ENCODE measurements at places on chromosomes 4 and X. TPM values are rescaled to one million over a fixed set of nuclear protein-coding genes. Genes with fewer than 3 reads are reported as not detected.
A peak's percentile ranks its signal among the peaks of the same experiment; 100 is the strongest.

GRCh38 chr4:169098054-169098497 lies 88.0 kb upstream of the CBR4 start:
- H3K36me3 ChIP-seq: peaks cover 23% of the 10 kb centered on the region
- H3K27me3 ChIP-seq: no peaks in the 10 kb centered on the region
- H3K27ac ChIP-seq: no peak overlapping the region

DNA sequence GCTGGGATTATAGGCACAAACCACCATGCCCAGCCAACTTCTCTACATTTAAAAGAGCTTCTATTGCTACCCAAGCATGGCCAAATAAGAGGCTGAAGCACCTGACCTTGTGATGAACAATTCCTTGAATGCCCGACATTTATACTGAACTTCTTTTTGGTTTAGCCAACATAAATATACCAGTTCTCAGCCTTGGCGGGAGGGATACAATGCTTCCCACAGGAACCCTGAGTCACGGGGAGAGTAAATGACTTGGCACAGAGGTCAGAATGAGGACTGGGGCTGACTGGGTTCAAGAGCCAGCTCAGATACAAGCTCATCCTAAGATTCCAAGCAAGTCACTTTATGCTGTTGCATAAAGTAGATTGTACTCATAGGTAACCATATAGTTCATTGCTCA lies 6.1 kb downstream of the HOPX start:
- no peak overlapping the region for H3K27ac ChIP-seq
- H3K4me3 ChIP-seq: no peak overlapping the region
- no peaks in the 10 kb centered on the region for H3K27me3 ChIP-seq
- no peak for DNase-seq
- no peaks in the 10 kb centered on the region for H3K36me3 ChIP-seq

DNA sequence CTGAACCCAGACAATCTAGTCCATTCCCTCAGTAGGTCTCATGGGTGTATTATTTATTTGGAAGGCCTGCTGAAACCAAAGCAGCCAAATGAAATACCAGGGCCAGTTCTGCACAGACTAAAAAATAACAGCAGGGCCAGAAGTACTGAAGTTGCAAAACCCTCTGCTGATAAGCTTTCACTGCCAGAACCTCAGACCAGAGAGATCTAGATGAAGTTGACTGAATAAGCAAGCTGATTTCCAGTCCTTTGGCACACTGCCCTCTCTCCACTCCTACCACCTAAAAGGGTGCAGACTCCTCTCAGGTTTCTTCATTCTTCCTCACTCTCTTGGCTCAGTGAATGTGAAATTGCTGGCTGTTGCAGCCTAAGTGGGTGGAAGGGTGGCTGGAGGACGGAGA lies 276.7 kb upstream of the KLF3 start:
- no peak overlapping the region for H3K27ac ChIP-seq
- H3K4me1 ChIP-seq: no peaks in the 10 kb centered on the region
- no peak overlapping the region for H3K4me3 ChIP-seq
- H3K36me3 ChIP-seq: peaks cover 21% of the 10 kb centered on the region
- no peaks in the 10 kb centered on the region for H3K27me3 ChIP-seq
- no peak for DNase-seq

- no peaks in the 10 kb centered on the region for H3K4me1 ChIP-seq
- H3K27ac ChIP-seq: no peak overlapping the region
- no peak for DNase-seq
- no peaks in the 10 kb centered on the region for H3K27me3 ChIP-seq
Observed at GRCh38 chr4:162706051-162706450, 460.6 kb downstream of the NAF1 start.

GRCh38 chrX:53594354-53594753 lies 92.2 kb downstream of the HUWE1 start:
- no peaks in the 10 kb centered on the region for H3K27me3 ChIP-seq
- no peak overlapping the region for H3K4me3 ChIP-seq
- H3K4me1 ChIP-seq: no peaks in the 10 kb centered on the region
- H3K36me3 ChIP-seq: peaks cover 58% of the 10 kb centered on the region
- no peak overlapping the region for H3K27ac ChIP-seq
- DNase-seq: no peak

DNA sequence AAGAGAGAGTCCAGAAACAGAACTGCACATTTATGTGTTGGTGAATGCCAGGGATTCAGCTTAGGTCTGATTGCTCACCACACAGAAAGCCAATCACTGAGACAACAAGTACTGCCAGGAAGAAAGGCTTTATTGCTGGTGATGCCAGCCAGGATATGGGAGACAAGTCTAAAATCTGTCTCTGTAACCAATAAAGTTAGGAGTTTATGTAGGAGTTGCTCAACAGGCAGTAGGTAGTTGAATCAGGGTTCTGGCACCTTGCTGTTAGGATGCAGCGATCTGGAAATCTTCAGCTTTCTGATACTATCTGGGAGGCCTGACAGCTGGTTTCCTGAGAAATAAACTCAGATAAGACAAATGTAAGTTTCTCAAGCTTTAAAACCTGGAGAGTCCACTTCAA lies 120.2 kb upstream of the ENPP6 start:
- no peaks in the 10 kb centered on the region for H3K27me3 ChIP-seq
- H3K4me3 ChIP-seq: no peak overlapping the region
- 0 out of 2 replicates have a peak, but pooled peaks cover 5% of the 10 kb centered on the region for H3K36me3 ChIP-seq
- H3K4me1 ChIP-seq: no peaks in the 10 kb centered on the region
- no peak overlapping the region for H3K27ac ChIP-seq

GRCh38 chr4:6546681-6547447 lies 28.1 kb upstream of the MAN2B2 start:
- no peaks in the 10 kb centered on the region for H3K36me3 ChIP-seq
- peak; percentile 67 for DNase-seq
- H3K27ac ChIP-seq: no peak overlapping the region
- H3K27me3 ChIP-seq: 0 out of 2 replicates have a peak, but pooled peaks cover 2% of the 10 kb centered on the region
- H3K4me3 ChIP-seq: no peak overlapping the region

GRCh38 chrX:31546126-31546525 lies 474.3 kb upstream of the FTHL17 start:
- peak overlapping the region; percentile 17 for H3K27ac ChIP-seq
- no peak overlapping the region for H3K4me3 ChIP-seq
- DNase-seq: no peak
- H3K36me3 ChIP-seq: peaks cover 2% of the 10 kb centered on the region

GRCh38 chr4:24056289-24056688 lies 166.4 kb upstream of the PPARGC1A start:
- no peak overlapping the region for H3K4me3 ChIP-seq
- no peaks in the 10 kb centered on the region for H3K36me3 ChIP-seq
- H3K4me1 ChIP-seq: no peaks in the 10 kb centered on the region
- DNase-seq: no peak
- H3K27me3 ChIP-seq: no peaks in the 10 kb centered on the region
- no peak overlapping the region for H3K27ac ChIP-seq

DNA sequence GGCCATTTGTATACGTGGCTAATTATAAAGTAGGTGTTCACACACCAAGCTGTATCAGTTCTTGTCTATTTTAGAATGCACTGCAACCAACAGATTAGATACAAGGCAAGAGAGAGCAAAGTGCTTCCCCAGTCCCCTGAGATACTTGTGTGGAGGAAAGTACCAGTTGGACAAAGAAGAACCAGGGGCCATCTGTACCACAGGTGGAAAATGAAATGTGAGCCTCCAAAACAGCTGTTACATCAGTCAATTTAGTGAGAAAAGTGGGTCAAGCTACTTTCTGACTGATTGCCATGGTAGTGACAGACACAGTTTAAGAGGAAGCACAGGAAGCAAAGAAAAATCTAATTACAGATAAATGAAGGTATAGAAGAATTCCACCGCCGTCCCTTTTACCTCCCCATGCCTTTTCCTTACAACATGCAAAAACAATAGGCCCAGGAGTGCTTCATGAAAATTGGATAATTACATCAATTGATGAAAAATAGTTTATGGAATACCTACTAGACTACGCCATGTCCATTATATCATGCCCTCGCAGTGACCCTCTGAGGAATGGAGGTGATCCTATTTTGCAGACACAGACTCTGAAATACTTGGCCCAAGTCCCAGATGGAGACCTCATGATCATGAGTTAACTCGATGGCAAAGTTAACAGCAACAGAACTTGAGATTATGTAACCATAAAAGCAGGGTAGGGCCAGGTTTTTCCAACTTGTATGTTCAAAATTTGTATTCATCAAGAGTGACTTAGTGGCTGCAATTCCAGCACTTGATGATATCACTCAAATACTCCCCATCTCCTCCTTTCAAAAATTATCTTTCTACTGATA lies 15.8 kb downstream of the SMPX start:
- no peak overlapping the region for H3K4me3 ChIP-seq
- no peak for DNase-seq
- H3K4me1 ChIP-seq: peaks cover 2% of the 10 kb centered on the region
- H3K36me3 ChIP-seq: no peaks in the 10 kb centered on the region
- H3K27ac ChIP-seq: no peak overlapping the region
- no peaks in the 10 kb centered on the region for H3K27me3 ChIP-seq

DNA sequence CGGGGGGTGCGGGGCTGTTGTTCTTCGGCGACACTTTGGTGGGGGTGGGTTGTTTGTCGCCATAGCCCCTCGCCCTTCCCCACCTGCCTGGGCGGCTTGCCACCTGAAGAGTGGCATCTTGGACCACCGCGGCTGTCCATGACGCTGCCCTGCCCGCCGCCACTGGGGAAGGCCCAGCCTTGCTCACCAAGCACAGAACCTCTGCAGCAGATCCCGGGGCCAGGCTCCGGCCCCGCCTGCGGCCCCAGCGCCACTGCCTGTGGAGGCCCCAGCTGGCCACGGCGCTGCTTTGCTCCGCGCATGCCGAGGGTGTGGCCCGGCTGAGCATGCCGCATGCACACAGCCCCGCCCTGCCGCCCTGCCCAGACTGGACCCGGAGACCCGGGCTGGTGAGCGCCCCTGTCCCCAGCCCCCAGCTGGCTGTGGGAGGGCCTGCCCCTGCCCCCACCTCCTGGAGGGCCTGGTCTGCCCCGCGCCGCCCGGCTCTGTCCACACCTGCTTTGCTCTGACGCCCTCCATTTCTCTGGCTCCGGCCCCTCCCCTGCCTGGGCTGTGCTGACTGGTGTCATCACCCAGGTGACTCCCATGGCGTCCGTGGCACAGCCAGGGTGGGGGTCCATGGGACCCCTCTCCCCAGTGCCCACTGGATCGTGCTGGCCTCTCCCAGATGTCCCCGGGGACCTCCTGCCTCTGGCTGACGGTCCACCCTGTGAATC lies 5.3 kb downstream of the NAT8L start:
- H3K36me3 ChIP-seq: peaks cover 4% of the 10 kb centered on the region
- H3K4me3 ChIP-seq: no peak overlapping the region
- no peak for DNase-seq
- H3K4me1 ChIP-seq: no peaks in the 10 kb centered on the region

GRCh38 chrX:46991664-46992063 lies 79.4 kb downstream of the JADE3 start:
- H3K36me3 ChIP-seq: peaks cover 32% of the 10 kb centered on the region
- H3K27me3 ChIP-seq: no peaks in the 10 kb centered on the region
- DNase-seq: no peak
- H3K4me1 ChIP-seq: peaks cover 5% of the 10 kb centered on the region
- peak overlapping the region; percentile 25 for H3K4me3 ChIP-seq

The EPHA5 gene
- total RNA-seq: not detected

Data from H9 (cell line).